Left renal pelvis (tissue), 4 donors: ENCODE measurements at places on chromosomes 7 and 10.

- DNase-seq, result no peak
These were observed 277.8 kb downstream of the EXOC4 start for GRCh38 chr7:133530682-133531081.

DNA sequence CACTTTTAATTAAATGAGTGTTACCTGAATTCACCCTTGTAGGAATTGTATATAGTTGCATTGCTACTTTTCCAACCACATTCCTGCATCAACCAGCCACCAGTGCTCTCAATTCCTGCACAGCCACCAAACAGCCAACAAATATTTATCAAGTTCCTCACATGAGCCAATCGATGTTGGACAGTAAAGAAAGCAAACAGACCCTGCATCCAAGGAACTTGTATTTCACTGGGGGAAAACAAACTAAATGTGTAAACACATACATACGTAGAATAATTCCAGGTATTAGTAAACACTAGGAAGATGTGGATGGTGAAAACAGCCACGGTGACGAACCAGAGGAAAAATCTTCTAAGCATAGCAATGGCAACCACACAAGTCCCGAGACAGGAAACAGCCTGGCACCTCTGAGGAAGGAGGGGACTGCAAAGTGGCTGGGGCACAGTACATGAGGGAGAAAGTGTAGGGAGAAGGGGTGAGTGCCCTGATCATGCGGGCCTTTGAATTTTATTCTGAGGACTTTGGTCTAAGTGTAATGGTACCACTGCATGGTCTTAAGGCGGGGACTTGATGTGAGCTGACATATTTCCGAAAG is 111.2 kb downstream of the XRCC2 start:
- no peak for DNase-seq

- DNase-seq, result no peak
These were observed 12.2 kb downstream of the VSIR start for GRCh38 chr10:71761105-71761511.

GRCh38 chr10:69669409-69669808 is 39.4 kb downstream of the FAM241B start:
- DNase-seq, result no peak

- DNase-seq, result peak; percentile 33
These were observed 59.1 kb downstream of the ARMC3 start for GRCh38 chr10:22986771-22987542.

GRCh38 chr7:37390114-37390513 is 58.5 kb downstream of the ELMO1 start:
- no peak for DNase-seq

DNA sequence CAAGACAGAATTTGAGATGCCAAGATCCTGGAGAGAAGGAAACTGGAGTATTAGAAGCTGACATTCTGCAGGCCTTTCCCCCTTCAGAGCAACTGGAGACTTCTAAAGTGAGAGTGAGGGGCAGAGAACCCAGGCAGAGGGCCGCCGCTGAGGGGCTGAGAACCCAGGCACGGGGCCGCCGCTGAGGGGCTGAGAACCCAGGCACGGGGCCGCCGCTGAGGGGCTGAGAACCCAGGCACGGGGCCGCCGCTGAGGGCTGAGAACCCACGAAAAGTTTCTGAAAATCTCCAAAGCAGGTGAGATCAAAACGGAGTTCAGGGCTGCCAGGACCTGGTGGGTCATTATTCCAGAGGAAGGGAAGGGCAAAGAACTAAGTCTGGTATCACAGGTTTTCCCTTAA is 126.2 kb downstream of the DLG5 start:
- DNase-seq, result no peak

DNA sequence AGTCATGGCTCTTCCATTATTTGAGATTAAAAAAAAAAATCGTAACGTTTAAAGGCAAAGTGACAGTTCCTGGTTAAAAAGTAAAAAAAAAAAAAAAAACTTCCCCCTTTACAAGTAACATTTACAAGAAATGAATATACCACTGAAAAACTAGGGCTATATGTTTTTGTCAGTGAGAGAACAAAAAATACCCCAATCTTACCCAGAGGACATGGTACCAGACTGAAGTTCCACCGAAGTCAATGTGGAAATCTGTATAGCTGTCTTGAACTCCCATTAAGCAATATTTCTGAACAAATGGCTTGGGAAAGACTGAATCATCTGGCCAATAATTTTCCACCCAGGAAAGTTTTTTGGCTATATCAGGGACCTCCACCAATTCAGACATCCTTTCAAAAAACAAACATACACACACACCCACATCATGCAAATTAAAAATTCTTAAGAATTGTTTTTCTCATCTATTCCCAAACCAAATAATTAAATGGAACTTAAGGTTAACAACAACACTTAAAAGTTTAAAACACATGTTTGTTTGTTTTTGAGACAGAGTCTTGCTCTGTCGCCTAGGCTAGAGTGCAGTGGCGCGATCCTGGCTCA is 50.2 kb downstream of the KDM7A start:
- DNase-seq, result no peak

- DNase-seq, result no peak
These were observed 76.6 kb upstream of the DGKI start for GRCh38 chr7:137923380-137923779.

DNA sequence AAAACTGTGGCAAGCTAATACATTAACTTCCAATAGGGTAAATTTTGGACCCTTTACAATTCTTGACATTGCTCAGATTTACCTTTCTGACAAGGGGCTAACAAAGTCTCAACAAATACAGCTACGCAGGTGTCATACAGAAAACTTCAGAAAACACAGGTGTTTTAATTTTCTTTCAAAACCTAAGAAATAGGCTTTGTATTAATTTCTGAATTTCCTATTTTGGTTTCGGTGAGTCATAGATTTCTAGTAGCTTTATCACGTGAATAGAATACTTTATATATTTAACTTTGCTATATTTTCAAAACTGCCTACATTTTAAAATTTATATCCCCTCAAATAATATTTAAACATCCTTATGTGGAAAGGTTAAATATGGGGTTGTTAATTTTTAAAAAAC is 215.3 kb downstream of the DGKB start:
- DNase-seq, result no peak

DNA sequence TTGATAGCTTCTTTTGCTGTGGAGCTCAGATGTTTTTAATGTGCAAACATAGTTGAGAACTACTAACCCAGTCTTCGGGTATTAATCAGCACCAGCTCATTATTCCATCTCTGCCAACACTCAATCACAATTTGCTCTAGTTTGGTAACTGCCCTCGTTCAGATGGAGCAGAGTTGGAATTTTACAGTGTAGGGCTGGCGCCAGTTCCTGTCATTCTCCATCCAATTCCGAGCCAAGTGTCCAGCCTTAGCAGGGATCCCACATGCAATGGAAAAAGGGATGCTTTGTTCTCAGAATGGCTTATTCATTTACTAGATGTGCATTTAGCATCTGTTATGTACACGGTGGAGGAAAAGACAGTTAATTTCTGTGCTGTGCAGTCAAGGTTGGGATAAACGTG is 504.5 kb upstream of the GALNT17 start:
- no peak for DNase-seq
